ENCODE measurements at places on chromosomes 4 and X.

DNA sequence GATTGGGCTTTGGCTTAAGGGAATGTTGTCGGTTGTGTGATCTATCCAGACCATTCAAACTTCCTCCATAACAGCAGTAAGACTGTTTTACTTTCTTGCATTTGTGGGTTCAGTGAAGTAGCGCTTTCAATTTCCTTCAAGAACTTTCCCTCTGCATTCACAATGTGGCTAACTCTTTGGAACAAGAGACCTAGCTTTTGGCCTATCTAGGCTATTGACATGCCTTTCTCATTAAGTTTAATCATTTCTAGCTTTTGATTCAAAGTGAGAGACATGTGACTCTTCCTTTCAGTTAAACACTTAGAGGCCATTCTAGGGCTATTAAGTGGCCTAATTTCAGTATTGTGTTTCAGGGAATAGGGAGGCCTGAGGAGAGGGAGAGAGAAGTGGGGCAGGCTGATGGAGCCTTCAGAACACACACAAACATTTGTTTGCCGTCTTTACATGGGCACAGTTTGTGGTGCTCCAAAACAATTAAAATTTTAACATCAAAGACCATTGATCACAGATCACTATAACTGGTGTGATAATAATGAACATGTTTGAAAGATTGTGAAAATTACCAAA lies 34.1 kb downstream of the ADH5 start:
- DNase-seq = no peak

GRCh38 chr4:2954358-2955185 lies 8.6 kb downstream of the NOP14 start:
- DNase-seq = no peak

- DNase-seq = no peak
Measured at GRCh38 chr4:134345244-134345643, 143.7 kb upstream of the PABPC4L start.

GRCh38 chrX:40298572-40299479 lies 201.1 kb upstream of the BCOR start:
- no peak for DNase-seq

DNA sequence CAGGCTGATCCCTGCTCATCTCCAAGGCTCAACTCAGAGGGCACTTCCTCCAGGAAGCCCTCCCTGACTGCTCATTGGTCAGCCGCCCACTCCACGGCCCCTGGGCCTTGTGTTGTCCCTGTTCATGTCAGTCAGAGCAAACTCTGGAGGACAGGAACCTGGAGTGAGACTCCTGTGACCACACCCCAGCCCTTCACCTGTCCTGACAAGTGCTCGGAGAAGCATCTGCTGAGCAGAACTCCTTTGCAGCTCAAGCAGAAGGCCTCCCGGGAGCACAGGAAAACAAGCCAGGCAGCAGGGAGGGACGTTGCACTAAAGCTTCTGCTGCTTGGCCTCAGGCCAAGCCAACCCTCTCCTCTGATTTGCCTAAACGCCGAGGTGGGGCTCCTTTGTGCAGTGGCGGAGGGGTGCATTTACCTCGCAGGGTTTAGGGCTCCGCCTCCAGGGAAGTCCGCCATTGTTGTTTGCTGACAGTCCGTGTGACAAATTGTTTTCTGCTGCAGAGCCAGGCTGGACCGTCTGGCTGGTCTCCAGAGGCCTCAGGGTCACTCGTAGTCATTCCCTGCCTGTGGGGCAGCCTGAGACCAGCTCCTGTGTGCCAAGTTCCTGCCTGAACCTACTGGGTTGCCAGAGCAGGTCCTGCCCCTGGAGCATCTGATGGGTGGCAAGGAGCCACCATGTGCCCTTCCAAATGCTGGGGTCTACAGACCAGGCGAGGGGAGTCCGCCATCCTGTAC lies 61.8 kb downstream of the C4orf50 start:
- no peak for DNase-seq

DNA sequence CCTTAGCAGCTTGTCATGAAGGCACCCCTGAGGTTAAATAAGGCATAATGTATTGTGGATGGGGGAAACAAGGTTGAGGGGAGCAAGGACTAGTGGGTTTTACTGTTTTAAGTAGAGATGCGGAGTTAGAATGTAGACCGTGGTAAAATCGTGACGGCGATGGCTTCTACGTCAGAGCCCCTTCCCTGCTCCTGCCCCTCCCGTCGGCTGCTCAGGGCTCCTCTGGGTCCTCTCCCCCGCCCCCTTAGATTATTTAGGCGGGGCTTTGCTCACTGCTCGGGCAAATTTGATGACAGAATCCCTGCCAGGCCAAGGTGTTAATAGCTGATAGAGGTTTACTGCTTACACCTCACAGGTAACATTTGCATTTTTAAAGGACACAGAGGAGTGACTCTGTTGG lies 2.3 kb downstream of the FRMPD3 start:
- no peak for DNase-seq

DNA sequence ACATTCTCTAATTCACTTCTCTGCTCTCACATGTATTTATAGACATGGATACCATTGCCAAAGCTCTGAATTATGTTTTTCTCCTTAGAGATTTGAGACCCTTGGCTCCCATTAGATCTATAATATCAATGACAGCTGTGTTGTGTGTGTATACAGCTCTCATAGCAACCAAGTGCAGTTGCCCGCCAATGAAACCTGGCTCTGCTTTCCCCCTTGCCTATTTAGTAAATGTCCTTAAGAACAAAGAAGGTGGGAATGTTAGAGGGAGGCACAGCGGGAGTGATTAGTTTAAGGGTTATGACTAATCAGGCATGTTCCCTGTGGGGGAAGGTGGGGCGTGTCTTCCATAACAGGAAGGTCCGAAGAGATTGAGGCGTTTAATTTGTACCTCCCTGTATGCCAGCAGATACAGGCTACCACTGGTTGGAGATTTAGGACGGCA lies 100.5 kb upstream of the TBC1D9 start:
- DNase-seq = no peak

DNA sequence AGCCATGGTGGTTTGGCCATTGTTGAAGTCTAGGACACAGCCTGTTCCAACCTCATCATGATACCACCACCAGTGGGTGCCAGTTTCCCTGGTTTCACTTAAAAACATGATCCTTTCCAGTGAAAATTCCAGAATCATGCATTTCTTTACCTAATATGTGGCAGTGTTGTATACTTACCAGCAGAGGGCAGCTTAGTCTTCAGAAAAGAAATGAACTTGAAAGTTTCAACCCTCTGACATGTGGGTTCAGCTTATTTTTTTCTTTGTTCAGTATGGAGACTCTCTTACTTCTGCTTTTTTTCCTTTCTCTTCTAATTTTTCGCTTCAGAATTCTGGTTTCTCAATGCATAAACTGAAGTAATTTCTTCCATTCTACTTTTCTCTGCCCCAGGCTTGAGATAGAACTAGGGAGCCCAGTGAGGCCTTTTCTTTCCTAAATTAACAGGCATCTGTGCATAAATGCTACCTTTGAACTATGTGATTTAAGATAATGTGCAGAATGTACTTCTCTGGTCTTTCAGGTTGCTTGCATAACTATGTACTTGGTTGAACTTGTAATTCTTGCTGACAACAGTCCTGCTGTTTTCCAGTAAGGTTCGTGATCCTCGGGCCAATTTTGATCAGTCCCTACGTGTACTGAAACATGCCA lies 10.7 kb downstream of the LIAS start:
- DNase-seq = no peak

DNA sequence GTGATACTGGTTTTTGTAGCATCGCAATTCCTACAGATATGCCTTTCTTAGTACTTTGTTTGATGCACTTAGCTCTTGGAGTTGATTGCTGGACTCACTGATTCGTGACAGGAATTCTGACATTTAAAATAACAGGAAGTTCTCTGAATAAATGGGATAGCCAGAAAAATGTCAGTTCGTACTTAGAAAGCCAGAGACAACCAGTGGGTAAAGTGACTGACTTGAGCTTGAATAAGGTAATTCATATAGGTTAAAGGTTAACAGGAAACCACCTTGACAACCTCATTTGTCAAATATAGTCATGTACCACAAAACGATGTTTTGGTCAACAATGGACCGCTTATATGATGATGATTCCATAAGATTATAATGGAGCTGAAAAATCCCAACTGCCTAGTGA lies 181.4 kb downstream of the RPA4 start:
- no peak for DNase-seq

DNA sequence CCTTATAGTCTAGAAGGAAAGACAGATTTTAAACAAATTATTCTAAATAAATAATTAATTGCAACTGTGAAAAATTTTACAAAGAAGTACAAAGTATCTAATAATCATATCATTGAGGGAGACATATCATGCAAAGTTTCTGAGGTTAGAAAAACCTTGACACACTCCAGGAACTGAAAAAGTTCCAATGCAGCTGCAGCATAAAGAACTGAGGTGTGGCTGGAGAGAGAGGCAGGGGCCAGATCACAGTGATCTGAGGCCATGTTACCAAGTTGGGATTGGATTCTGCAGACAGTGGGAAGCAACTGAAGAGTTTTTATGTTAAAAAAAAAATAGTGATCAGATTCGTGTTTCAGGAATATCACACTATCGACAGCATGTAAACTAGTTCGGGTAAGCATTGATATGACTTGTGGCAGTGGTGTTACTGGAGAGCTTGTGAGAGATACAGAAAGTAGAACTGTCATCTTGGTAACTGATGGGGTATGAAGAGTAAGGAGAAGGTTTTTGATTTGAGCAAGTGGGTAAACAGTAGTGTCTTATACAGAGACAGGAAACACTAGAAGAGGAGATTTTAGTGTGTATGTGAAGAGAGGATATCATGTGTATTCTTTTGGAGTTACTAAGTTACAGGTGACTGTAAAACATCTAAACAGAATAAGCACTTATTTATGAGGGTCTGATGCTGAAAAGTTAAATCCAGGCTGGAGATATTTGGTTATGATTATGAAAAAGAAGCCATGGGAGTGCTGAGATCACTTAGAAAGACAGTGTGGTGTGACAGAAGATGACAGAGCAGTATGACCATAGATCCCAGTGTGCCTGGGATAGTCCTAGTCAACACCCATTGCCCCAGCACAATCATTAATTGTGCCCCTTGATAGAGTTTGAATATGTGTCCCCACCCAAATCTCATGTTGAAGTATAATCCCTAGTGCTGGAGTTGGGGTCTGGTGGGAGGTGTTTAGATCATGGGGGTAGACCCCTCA lies 15.6 kb upstream of the SPRY1 start:
- no peak for DNase-seq

DNA sequence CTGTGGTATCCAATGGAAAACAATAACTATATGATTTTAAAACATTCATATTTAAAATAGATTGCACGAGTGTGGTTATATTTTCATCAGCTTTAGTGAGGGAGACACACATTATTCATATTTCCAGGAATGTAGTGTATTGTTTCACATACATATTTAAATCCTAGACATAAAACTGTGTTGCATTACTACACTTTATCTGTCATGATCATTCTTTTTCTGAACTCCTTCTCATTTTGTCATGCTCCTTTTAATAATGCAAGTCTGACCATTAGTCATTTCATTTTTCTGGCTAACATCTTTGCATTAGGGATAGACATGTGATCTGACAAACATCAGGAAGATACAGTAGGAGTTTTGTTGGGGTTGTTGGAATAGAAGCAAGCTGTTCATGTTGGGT lies 1382.7 kb downstream of the PCDH7 start:
- DNase-seq = no peak

DNA sequence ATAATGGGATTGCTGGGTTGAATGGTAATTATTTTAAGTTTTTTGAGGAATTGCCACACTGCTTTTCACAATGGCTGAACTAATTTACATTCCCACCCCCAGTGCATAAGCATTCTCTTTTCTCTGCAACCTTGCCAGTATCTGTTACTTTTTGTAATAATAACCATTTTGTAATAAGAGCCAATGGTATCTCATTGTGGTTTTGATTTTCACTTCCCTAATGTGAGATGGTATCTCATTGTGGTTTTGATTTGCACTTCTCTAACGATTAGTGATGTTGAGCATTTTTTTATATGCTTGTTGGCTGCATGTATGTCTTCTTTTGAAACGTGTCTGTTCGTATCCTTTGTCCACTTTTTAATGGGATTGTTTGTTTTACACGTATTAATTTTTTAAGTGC lies 213.1 kb upstream of the HDX start:
- no peak for DNase-seq

GRCh38 chrX:101408532-101408841 lies 465 bp downstream of the HNRNPH2 start:
- DNase-seq = no peak

- no peak for DNase-seq
Measured at GRCh38 chr4:96835991-96836390, 996.1 kb downstream of the PDHA2 start.

DNA sequence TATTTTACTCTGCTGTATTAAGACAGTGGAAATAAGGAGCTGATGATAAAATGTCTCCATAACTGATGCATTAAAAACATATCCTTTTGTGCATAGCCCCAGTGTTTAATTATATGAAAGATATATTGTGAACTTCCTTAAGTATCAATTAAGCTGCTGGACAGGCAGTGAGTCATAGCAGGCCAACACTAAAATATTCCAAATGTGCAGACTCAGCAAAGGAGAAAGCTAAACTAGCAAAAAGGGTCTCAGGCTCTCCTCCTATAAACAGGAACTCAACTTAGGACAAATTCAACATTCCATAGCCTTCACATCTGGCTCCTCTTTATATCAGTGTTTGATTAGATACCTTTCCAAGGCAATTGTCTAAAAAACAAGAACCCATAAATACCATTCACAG lies 15.6 kb downstream of the TNMD start:
- no peak for DNase-seq
